ENCODE measurements at places on chromosomes 6 and 20.

DNA sequence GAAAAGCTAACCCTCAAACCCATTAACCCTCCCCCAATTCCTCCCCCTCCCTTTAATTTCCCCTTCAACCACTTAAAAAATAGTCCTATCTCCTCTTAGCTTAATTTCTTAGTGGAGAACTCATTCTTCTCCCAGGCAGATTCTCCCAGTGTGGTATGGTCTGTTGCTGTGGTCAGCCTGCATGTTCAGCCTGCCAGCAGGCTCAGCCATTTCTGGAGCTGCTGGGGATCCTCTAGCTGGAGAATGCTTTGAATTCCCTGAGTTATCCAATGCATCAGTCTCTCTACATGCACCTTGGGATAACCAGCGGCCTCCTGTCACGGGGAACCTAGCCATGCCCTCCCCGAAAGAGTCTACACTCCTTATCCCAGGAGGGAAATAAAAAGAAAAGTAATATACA lies 375.4 kb upstream of the RSPO3 start:
- no peak for DNase-seq

DNA sequence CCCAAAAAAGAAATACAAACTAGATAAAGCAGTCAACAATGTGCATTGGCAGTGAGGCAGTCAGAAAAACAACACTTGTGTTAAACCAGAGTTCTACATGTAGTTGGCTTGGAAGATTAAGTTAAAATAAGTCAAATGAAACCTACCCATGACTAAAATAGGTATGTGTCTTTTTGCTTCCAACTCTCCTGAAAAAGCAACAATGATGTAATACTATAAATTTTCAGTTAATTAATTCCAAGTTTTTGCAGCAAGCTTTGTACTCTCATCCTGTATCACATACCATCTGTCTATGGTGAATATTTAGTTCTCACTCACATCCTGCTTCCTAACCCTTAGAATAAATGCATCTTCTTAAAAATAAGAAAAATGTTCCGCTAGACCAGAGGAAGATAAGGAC lies 261.5 kb downstream of the KIF16B start:
- DNase-seq: no peak

DNA sequence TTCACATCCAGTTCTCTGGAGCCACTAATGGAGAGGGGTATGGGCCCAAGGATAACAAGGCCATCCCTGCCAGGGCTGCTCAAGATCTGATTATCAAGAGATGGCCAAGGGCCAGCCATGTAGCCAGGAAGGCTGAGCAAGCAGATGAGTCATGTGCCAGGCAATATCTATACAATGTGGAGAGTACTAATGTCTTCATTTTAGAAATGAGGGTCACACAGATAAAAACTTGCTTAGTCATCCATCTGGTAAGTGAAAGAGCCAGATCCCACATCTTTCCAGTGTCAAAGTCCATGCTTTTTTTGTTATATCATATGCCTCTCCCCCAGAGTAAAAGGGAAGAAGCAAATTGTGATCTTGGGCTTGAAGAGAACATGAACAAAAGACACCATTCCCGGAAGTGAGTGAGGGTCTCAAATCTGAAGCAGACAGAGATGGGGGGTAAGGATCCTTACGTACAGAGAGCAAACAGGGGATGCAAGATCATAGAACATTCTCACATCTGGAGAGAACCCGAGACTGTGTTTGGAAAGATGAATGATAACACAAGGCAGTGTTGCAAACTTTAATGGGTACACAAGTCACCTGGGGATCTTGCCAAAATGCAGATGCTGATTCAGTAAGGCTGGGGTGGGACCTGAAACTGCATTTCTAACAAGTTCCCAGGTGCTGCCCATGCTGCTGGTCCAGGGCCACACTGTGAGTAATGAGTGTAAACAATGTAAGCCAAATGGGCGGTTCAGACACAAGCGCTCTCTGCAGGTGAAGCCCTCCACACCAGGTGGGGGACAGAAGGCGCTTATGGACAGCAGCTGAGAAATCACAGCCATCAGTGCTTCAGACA lies 20.0 kb upstream of the GSTA3 start:
- no peak for DNase-seq

- no peak for DNase-seq
Observed at GRCh38 chr6:36716476-36717093, 19.0 kb downstream of the RAB44 start.

DNA sequence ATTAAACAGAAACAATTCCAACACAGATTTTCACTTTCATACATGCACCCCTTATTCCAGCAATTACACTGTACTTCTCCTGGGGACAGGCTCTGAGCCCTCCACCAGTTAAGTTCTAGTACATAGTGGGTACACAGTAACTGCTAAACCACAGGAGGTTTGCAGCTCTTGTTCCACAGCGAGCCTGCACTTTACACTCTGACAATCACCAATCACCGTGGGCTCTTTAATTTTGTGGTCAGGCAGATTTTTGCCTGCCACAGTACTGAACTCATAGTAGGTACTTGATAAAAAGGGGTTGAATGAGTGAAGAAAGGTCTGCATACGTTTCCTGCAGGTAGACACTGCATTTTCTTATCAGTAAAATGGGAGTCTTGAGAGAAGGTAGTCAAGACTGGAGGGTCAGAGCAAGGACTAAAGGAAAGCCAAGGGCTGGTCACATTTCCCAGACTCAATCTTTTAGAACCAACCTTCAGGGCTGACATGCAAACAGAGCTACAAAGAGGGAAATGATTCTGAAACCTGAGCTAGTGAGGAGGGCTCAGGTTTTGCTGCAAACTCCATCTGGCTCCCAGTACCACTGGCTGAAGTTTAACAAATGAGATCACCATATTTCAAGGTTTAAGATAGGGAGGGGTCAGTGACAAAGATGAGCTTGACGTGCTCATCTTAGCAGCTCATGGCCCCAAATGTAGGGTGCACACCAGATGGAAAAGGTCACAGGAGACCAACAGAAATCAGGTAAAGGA lies 404.6 kb downstream of the BTBD9 start:
- no peak for DNase-seq

DNA sequence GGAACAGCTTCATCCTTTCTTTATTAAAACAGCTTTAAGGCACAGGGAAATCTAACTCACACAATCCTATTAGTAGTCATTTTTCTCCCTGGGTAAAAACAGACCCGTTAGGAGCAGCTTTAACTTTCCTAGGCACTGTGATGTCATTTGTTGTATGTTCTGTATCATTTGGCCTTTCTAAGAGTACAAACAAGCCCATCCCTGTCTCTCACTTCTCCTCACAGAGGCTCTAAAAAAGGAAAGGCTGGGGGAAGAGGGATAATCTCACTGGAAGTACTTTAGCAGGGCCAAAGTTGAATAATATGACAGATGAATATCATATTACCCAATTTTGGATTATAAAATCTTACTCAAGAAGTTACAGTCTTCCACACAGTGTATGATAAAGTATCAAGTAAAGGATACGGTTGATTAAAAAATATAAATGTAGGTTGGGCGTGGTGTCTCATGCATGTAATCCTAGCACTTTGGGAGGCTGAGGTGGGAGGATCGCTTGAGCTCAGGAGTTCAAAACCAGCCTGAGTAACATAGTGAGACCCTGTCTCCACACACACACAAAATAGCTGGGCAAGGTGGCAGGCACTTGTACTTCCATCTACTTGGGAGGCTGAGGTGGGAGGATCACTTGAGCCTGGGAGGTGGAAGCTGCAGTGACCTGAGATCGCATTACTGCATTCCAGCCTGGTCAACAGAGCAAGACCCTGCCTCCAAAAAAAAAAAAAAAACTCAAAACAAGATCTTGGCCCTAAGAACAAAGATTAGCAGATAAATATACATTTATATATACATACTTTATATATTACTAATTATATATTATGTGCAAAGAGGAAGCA lies 7.9 kb downstream of the NUDT3 start:
- no peak for DNase-seq

GRCh38 chr6:74690365-74690764 lies 515.5 kb downstream of the COL12A1 start:
- DNase-seq: no peak

GRCh38 chr6:163151212-163151611 lies 263.3 kb upstream of the QKI start:
- no peak for DNase-seq

DNA sequence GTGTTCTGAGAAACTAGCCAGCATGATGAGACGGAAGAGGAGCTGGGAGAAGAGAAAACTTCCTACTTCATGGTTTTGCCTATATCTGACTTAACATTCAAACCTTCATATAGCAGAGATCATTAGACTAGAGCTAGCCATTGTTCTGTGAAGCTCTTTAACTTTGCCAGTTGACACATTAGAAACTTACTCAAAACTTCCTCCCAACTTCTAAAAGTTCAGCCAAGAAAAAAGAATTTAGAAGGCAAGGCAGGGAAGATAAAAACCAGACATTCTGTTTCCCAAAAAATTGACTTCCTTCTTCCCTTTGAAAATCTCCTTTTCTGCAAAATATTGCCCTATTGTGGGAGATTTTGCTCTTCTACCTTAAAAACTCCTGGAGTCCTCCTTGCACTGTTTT lies 134.8 kb upstream of the UST start:
- DNase-seq: no peak

GRCh38 chr20:1825507-1825906 lies 69.7 kb upstream of the SIRPA start:
- DNase-seq: no peak

GRCh38 chr6:5670381-5670780 lies 336.3 kb downstream of the NRN1 start:
- DNase-seq: no peak

GRCh38 chr20:50317609-50318008 lies 127.0 kb downstream of the CEBPB start:
- DNase-seq: no peak

- DNase-seq: no peak
Observed at GRCh38 chr6:106390088-106390487, 29.6 kb downstream of the CRYBG1 start.

DNA sequence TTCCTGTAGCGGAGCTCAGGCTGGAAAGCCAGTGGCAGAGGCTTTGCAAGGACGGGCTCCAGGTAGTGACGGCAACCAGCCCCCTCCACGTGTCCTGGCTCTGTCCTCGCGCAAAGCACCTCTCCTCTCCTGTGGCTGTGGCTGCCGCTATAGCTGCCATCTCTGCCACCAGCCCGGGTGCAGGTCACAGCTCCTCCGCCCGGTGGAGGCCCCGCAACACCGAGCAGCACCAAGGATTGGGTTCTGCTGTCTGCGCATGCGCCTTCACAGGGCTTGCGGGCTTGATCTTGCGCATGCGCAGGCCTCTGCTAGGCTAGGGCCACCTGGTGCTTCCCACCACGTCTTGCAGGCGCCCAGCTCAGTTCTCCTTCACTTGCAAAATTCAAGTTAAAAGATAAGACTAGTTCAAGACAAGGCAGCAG lies 625.4 kb downstream of the QKI start:
- DNase-seq: no peak

DNA sequence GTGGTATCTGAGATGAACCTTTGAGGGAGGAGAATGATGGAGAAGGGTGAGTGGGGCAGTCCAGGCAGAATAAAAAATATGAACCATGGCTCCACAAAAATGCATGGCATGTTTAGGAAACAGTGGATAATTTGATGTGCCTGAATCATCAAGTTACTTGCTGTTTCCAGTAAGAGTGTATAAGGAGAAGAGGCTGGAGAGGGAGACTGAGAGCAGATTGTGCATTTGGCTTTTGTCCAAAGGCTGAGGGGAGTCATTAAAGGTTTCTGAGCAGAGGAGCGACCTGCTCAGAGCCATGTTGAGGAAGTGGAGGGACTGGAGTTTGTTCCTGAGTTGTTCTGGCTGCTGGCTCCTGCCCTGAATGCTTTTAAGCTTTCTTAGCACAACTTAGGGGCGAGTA lies 6.1 kb downstream of the MMP24 start:
- no peak for DNase-seq

- no peak for DNase-seq
Observed at GRCh38 chr20:44038681-44039123, 124.0 kb downstream of the TOX2 start.

GRCh38 chr6:14567842-14568241 lies 450.3 kb downstream of the CD83 start:
- DNase-seq: no peak

DNA sequence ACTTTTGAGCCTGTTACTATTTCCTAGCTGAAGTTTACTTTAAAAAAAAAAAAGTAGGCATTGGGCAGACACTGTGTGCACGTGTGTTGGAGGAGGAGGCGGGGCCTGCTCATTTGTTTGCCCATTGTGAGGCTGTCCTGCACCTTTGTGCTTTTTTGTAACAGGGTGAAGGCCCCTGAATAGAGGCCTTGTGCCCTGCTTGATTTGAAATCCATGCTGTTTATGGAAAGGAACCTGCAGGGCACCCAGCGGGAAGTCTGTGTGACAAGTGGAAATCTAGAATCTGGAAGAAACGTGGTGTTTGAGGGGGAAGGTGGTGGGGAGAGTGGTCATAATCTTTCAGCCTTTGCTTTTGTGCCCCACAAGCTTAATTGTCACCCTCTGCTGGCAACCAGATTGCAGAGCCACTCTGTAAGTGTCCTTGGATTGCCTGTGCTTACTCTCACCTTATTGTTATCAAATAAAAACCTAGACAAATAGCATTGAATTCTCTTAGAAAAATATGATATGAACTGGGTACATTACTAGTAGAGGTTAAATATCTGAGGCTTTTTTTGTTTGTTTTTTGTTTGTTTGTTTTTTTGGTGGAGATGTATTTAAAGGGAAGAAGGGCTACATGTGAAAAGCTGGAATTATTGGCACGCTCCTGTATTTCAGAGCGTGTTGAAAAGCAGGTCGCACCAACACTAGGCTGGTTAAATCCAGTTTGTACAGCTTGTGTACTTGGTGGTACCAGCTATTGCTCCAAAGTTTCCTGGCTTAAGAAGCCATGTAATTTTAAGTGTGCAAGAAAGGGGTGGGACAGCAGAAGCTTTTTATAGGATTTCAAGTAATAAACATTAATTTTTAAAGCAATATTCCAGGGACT lies 156.3 kb downstream of the ARID1B start:
- peak; percentile 28 for DNase-seq

GRCh38 chr20:33647603-33648395 lies 14.3 kb upstream of the C20orf144 start:
- no peak for DNase-seq

GRCh38 chr6:43768506-43768860 lies 1.5 kb upstream of the VEGFA start:
- no peak for DNase-seq

GRCh38 chr6:125107896-125108295 lies 45.7 kb upstream of the TPD52L1 start:
- no peak for DNase-seq

GRCh38 chr6:2970753-2971419 lies 481 bp downstream of the SERPINB6 start:
- no peak for DNase-seq

GRCh38 chr6:90502866-90503407 lies 83.9 kb downstream of the MAP3K7 start:
- no peak for DNase-seq

- DNase-seq: no peak
Observed at GRCh38 chr6:105869835-105870440, 216.2 kb upstream of the PRDM1 start.

DNA sequence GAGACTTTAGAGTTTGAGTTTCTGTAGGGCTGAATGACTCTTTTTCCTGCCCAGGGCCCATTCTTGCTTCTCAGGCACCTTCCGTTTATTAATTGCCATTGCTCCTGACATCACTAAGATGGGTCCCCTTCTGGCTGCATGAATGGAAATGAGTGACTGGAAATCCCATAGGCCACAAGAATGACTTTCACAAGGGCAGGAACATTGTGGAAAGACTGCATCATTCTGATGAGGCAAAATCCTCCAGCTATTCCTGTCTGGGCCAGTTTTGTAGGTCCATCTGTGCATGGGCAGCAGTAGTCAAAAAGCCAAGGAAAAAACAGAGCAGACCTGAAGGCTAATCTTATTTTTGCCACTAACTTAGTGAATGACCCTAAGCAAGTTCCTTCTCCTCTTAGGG lies 19.3 kb downstream of the TMEM74B start:
- DNase-seq: no peak

- no peak for DNase-seq
Observed at GRCh38 chr20:41172296-41173140, 35.2 kb downstream of the PLCG1 start.
